CD8-positive, alpha-beta memory T cell (primary cell): ENCODE measurements at places on chromosomes 16 and 17. TPM values are rescaled to one million over a fixed set of nuclear protein-coding genes. Genes with fewer than 3 reads are reported as not detected.

NPIPA2 gene
- total RNA-seq = 1.4 TPM

NOXO1 gene
- 0.48 TPM for total RNA-seq

PIK3R6 gene
- total RNA-seq = 0.18 TPM

- DNase-seq = no peak
These were observed 5.9 kb downstream of the BAHCC1 start for GRCh38 chr17:81400996-81401722.

- DNase-seq = no peak
These were observed 296.4 kb downstream of the MAP2K6 start for GRCh38 chr17:69710926-69711325.

- DNase-seq = no peak
These were observed 11.4 kb downstream of the PCTP start for GRCh38 chr17:55762086-55762858.

ANKS4B gene
- total RNA-seq = not detected
